ENCODE measurements at places on chromosomes 4 and X. TPM values are rescaled to one million over a fixed set of nuclear protein-coding genes. Genes with fewer than 3 reads are reported as not detected.

Gene TMPRSS11A
- polyA plus RNA-seq = not detected

Gene GAGE1
- polyA plus RNA-seq = not detected

Gene SYTL5
- polyA plus RNA-seq = 2.3 TPM

Gene UGT2B17
- polyA plus RNA-seq = not detected

Gene HSFX3
- polyA plus RNA-seq = 0.31 TPM

Gene ODAPH
- 0.51 TPM for polyA plus RNA-seq

Gene SYN1
- 7.4 TPM for polyA plus RNA-seq

Gene IRF2
- polyA plus RNA-seq = 31.3 TPM

Gene IL2RG
- 0.35 TPM for polyA plus RNA-seq

Gene GAB1
- polyA plus RNA-seq = 48.0 TPM

Gene TSPAN7
- 46.6 TPM for polyA plus RNA-seq

Gene RHOXF2
- polyA plus RNA-seq = not detected

Gene ARMCX4
- 31.4 TPM for polyA plus RNA-seq

All from renal pelvis (tissue), 12 donors.